ENCODE measurements at places on chromosomes 7 and 10.

DNA sequence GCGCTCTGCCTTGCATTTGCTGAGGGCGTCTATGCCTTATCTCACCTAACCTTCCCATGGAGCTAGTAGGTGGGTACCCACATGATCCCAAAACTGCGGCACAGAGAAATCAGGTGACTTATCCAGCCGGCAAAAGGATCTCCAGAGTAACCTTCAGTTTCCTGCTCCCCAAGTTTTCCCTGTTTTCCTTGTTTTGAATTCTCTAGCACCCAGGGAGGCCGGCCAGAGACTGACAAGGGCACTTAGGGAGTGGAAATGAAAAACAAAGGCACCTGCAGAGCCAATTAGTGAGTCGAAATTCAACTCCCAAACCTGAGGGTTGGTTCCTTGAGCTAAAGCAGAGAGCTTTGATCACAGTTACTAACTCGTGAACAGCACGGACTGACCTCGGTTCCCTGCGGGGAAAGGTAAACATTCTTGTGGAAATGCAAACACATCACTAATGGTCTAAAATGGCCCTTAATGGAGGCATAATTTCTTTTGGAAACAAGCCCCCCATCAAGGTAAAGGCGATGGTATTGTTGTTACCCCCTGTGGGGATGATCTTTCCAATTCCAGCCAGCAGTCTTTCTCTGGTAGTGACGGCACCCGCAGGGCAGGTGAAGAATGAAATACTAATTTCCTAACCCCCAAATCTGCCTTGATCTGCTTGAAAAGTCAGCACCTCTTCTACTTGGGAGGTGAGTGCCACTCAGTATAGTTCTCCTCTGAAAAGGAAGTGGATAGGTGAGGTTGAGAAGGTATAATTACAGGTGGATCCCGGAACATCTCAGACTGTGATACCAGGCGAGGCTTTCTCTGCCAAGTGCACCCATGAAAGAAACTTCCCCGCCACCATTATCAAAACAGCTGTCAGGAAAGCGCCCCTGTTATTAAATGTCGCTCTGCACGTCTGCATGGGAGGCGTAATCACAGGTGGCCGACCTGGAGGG lies 365.6 kb upstream of the AUTS2 start:
- no peak for DNase-seq

DNA sequence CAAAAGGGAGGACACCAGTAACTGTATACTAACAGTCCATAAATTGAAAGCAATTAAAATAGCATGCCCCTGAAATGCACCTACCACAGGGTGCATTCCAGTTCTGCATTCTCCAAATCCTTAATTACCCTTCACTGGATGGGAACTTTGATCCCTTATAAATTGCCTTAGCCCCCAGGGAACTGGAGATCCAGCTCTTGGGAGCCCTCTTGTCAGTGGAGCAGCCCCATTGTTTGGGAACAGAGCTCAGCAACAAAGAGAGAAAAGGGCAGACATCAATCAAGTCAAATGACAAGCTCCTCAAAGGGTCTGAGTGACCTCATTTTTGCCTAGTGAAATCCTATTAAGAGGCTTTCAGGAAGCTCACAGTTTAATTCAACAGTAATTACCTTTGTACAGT lies 472.6 kb downstream of the XPNPEP1 start:
- no peak for DNase-seq

GRCh38 chr10:51638211-51638610 lies 61.2 kb downstream of the CSTF2T start:
- no peak for DNase-seq

DNA sequence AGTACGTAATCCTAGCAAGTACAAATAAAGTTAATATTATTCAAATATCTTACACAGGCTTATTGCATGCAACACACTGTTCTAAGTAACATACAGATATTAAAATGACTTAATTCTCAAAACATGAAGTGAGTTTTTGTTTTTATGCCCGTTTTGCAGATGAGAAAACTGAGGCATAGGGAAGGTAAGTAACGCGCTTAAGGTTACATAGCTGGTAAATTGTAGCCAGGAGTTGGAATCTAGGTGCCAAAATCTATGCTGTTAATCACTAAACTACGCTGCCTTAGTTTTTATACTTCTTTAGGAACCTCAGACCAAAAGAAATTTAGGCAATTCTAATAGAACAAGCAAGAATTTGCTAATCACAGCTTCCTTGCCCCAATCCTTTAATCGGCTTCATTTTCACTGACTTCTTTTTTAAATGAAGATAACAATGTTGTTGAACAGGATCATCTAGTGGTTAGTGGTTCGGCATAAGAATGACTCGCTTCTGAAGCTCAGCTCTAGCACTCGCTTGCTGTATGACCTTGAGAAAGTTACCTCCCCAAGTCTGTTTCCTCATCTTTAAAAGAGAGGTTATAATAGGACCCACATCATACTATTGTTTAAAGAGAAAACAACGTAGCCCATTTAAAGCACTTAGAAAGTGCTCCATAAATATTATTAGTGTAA lies 1.0 kb upstream of the LRRTM3 start:
- no peak for DNase-seq

GRCh38 chr10:72223743-72224101 lies 7.6 kb upstream of the ASCC1 start:
- no peak for DNase-seq

- no peak for DNase-seq
Measured at GRCh38 chr10:63324495-63324854, 141.3 kb downstream of the JMJD1C start.

GRCh38 chr10:121525251-121526134 lies 72.8 kb downstream of the FGFR2 start:
- no peak for DNase-seq

DNA sequence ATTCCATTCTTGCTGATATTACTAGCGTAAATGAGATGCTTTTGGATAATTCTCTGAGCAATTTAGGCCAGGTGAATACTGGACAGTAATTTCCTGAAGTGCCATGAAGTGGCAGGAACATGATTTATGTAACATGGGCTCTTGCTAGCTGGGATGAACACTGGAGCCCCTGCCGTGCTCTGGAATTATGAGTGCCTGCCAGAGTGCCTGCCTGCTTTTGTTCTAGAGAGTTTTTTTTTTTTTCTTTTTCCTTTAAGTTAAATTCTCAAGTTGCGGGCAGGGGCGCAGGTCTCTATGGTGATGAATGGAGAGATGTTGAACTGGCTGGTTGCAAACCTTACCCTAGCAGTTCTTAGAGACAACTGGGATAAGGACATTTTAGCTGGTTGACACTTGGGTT lies 165.9 kb downstream of the AUTS2 start:
- no peak for DNase-seq

DNA sequence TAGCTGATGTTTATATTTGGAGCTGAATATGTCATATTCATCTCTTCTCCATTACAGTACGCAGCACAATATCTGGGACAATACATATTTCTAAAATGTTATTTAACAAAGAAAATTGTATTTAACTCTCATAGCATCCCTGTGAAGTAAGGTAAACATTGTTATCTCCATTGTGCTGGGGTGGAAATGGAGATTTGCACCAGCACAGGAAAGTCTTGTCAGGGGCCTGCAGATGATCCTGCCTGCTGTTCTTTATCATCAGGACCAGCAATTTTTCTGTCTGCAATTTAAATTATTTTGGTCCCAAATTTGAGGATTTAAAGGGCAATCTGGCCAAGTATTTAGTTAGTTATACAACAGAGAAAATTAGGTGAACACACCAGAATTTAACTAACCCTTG lies 144.4 kb downstream of the CPED1 start:
- no peak for DNase-seq

DNA sequence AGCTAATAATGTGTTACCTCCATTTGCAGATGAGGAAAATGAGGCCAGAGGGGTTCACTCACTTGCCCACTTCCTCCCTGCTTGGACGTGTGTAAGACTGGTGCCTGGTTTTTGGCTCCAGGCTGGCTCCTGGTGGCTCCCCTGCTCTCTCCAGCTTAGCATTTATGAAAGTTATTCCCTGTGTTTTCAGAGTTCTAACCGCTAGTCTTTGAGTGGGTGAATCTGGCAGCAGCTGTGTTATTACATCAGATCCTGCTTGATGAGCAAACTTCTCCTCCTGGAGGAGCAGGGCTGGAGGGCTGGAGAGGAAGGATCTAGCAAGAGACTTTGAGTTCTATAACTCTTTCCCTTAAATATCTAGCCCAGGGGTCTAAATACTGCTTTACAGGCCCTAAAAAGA lies 80.9 kb upstream of the AGBL3 start:
- DNase-seq = no peak

DNA sequence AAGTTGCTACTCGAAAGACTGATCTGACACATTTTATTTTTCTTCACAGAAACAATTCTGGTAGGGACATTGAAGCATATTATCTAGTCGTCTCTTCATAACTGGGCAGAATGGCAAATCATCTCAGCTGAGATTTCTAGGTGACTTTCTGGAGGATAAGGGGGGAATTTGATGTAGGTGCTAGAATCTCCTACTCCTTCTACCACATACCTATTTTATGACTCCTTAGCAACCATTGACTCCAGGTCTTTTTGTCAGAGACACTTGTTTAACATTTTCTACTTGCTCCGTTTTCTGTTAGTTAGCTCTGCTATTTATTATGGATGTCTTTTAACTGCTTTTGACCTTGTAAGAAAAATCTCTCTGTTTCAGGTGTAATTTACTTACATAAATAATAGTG lies 380.9 kb upstream of the SEMA3C start:
- no peak for DNase-seq

- DNase-seq = no peak
Measured at GRCh38 chr10:8311526-8312070, 257.1 kb downstream of the GATA3 start.

DNA sequence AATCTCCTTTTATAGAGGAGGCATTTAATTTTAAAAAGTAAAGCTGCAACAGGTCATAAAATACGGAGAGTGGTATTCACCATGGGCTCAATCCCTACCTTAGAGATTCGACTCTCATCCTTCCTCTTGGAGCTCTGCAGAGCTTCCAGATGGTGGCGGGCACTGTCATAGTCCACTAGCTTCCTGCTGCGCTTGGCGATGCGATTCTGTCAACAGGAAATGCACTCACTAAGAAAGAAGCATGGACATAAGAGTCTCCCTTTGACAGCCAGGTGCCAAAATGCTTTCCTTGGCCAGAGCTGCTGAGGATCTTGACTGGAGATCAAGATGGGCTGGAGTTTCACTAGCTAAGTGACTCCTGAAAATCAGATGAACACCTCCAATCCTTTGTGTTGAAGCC lies 154.4 kb downstream of the AMPH start:
- DNase-seq = no peak

GRCh38 chr7:106289848-106290247 lies 5.1 kb upstream of the NAMPT start:
- DNase-seq = no peak

- DNase-seq = no peak
Measured at GRCh38 chr7:131563918-131564317, 7.5 kb upstream of the PODXL start.

All from stimulated activated CD4-positive, alpha-beta T cell treated with anti-CD3 and anti-CD28 coated beads, Interleukin-12 subunit alpha, Interleukin-12 subunit beta, amount 100 ng/mL, for 24 hours (primary cell).